ENCODE measurements at places on chromosomes 1 and 21. TPM values are rescaled to one million over a fixed set of nuclear protein-coding genes. Genes with fewer than 3 reads are reported as not detected.

DNA sequence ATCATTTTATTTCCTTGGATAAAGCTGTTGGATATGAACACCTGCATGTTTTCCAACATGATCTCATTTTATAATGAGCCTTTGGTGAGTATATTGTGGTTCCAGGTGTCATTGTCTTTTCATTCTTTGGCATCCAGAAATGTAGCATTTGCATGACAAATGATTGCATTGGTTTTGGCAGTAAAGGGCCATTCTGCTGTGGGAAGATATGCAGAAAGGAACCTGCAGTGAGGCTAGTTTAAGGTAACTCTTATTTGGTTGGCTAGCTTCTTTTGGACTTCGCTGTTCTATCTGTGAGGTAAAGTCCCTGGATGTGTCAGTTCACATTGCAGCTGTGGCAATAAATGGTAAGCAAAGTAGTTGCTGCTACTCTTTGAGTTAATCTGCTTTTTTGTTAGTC is 343.0 kb downstream of the AMY1C start:
- no peaks in the 10 kb centered on the region for H3K36me3 ChIP-seq
- DNase-seq = no peak
- H3K4me3 ChIP-seq = no peak overlapping the region
- no peak overlapping the region for H3K27ac ChIP-seq

DNA sequence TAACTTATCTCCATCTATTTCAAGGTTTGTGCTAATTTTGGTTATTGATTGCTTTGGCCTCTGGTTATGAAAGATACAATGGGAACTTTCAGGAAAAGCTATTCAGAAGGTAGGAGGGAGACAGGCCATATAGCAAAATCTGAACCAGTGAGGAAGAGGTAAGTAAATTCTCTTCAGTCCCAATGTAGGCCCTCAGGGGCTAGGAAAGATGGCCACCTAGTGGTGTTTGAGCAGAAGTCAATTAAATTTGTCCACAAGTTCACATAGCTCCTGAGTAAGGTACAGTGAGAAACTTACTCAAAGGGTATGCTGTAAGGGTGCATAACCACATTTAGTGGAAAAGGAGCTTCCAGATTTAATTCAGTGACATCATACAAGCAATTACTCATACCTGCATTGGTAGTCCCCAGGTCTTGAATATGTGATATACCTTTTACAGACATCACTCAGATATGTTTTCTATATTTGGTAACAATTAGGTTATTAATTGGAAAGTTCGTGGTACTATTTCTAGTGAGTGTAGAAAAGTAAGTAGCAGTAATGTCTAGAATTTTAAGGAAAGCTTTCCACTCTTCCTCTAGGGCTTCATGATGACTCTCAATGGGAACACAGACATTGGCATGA is 21.4 kb upstream of the FMO1 start:
- no peak overlapping the region for H3K4me3 ChIP-seq
- peaks cover 44% of the 10 kb centered on the region for H3K4me1 ChIP-seq
- H3K27me3 ChIP-seq = no peaks in the 10 kb centered on the region
- DNase-seq = no peak

DNA sequence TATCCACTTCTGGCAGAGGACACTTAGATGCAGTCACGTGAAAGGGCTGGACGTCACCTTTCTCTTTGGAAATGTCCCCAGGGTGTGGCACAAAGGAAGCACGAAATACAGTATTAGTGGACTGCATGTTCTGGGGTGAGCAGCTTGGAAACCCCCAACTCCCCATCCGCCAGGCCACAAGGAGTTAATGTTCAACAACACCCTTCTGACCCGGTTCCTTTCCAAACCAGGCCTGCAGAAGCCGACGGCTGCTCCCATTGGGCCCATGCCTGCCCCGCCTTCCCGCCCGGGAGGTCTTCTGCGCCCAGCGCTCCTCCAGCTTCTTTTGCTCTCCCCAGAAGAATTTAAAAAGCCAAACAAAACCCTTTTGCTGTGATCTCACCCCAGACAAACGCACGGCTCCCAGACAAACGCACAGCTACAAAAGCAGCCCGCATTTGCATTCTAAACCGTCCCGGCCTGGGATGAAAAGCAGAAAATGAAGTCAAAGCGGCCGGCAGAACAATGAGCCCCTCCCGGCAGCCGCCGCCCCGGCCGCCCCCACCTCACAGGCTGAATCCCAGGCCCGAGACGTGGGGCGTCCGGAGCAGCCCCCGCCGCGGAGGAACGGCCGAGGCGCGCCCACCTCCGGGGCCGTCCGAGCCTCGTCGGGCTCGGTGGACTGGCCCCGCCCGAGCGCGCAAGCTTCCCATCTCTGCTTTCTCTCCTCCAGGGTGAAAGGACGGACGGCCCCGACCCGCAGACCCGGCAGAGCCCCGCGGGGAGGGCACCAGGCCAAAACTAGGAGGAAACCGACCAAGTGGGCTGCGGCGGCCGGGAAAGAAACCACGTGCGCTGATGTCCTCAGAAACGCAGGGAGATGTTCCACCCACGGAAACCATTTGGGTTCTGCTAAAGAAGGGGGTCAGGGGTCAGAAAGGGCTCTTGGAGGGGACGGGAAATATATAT is 101.9 kb downstream of the PLPP3 start:
- DNase-seq = no peak
- peak overlapping the region; percentile 76 for H3K27ac ChIP-seq
- no peaks in the 10 kb centered on the region for H3K4me1 ChIP-seq
- no peaks in the 10 kb centered on the region for H3K36me3 ChIP-seq
- H3K4me3 ChIP-seq = peak overlapping the region; percentile 91
- no peaks in the 10 kb centered on the region for H3K27me3 ChIP-seq

GRCh38 chr1:7702365-7702764 is 68.7 kb upstream of the VAMP3 start:
- no peaks in the 10 kb centered on the region for H3K27me3 ChIP-seq
- H3K4me1 ChIP-seq = no peaks in the 10 kb centered on the region
- no peak for DNase-seq
- H3K4me3 ChIP-seq = no peak overlapping the region

GRCh38 chr1:8384577-8384976 is 66.7 kb downstream of the SLC45A1 start:
- H3K36me3 ChIP-seq = no peaks in the 10 kb centered on the region
- H3K27me3 ChIP-seq = no peaks in the 10 kb centered on the region
- no peak for DNase-seq
- H3K27ac ChIP-seq = no peak overlapping the region

- H3K27ac ChIP-seq = no peak overlapping the region
- no peaks in the 10 kb centered on the region for H3K4me1 ChIP-seq
- DNase-seq = no peak
Measured at GRCh38 chr1:50860256-50860655, 99.8 kb downstream of the FAF1 start.

- no peak for DNase-seq
- no peak overlapping the region for H3K4me3 ChIP-seq
- H3K27ac ChIP-seq = no peak overlapping the region
- no peaks in the 10 kb centered on the region for H3K36me3 ChIP-seq
Measured at GRCh38 chr1:228263636-228264035, 55.8 kb downstream of the OBSCN start.

ANKRD34A gene
- 1.1 TPM for total RNA-seq

GPR3 gene
- total RNA-seq = not detected

DNA sequence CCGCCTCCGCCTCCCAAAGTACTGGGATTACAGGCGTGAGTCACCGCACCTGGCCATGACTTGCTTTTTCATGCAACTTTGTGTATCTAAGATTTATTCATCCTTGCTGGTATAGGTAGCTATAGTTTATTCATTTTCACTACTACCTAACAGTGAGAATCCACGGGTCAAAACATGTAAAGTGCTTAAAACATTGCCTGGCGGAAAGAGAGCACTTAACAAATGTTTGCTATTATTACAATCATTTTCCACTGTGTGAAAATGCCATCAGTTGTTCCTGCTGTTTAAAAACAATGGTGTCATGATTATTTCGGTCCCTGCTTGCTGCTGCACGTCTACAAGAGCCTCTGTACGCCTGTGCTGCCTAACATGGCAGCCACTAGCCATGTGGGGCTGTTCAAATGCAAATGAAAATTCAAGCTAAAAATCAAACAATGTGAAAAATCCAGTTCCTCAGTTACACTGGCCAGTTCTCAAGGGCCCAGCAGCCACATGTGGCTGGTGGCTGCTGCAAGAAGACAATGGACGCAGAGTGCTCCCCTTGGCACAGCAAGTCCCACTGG is 65.1 kb downstream of the CLSTN1 start:
- H3K4me1 ChIP-seq = no peaks in the 10 kb centered on the region
- H3K4me3 ChIP-seq = no peak overlapping the region
- H3K27me3 ChIP-seq = no peaks in the 10 kb centered on the region

- H3K4me1 ChIP-seq = no peaks in the 10 kb centered on the region
- H3K27me3 ChIP-seq = no peaks in the 10 kb centered on the region
- no peak overlapping the region for H3K27ac ChIP-seq
- DNase-seq = no peak
- H3K36me3 ChIP-seq = no peaks in the 10 kb centered on the region
- no peak overlapping the region for H3K4me3 ChIP-seq
Measured at GRCh38 chr1:85867189-85867588, 159.0 kb upstream of the ZNHIT6 start.

- H3K4me3 ChIP-seq = no peak overlapping the region
- no peaks in the 10 kb centered on the region for H3K27me3 ChIP-seq
- no peak for DNase-seq
- H3K36me3 ChIP-seq = no peaks in the 10 kb centered on the region
Measured at GRCh38 chr1:175225805-175226129, 33.2 kb upstream of the KIAA0040 start.
